ENCODE measurements at places on chromosomes 7 and 10.

DNA sequence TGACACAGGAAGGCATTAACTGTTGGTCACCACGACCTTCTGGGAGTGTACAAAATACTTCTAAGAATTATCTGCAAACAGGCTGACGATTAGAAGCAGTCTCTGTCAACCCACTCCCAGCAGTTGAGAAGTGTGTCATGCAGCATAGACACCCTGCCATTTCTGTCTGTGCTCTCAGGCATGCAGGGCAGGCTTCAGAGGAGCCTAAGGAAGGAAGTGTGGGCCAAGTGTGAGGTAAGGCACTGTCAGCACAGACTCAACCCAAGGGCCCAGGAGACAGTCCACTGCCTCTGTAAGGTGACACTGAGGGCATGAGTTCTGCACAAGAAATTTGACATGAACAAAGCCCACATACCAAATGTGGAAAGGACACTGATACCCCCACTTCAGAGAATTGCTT lies 109.0 kb upstream of the VIPR2 start:
- DNase-seq: no peak

- no peak for DNase-seq
Measured at GRCh38 chr7:94400022-94400421, 5.3 kb downstream of the COL1A2 start.

DNA sequence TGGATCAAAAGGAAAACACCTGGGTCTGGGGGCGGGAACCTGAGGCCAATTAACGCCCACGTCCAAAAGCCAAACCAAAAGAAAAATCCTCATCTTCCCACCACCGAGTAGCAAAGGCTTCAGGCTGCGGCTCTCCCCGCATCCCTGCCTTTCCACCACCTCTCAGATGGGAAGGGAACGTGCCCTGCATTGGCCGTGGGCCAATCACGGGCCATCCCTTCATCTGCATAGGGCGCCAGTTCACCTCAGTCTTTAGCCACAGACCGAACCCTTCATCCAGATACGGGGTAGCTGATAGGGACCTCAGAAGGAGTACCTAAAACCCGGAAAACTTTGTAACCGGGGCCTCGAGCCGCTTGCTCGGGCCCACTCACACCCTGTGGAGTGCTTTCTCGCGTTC lies 626 bp downstream of the PRPF18 start:
- DNase-seq: no peak

- DNase-seq: no peak
Measured at GRCh38 chr10:64374346-64374745, 853.1 kb downstream of the REEP3 start.

- peak; percentile 57 for DNase-seq
Measured at GRCh38 chr10:87054373-87055295, 34.5 kb downstream of the FAM25A start.

DNA sequence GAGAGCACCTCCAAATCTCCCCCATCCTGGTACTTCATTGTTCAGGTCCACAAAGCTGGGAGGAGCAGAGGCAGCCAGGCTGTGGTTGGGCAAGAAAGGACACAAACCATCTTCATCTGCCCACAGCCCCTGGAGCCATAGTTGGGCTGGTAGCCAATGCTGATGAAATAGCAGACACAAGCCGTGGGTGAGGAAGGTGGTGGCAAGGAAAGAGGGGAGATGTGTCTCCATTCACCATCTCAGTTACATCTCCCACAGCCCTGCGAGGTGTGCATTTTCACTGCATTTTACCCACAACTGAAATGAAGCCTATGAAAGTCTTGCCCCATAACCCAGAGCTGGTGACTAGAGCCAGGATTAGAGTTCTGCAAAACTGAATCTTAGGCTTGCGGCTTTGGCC lies 35.0 kb downstream of the PIK3AP1 start:
- no peak for DNase-seq

GRCh38 chr10:106947643-106948042 lies 216.9 kb downstream of the SORCS1 start:
- no peak for DNase-seq

DNA sequence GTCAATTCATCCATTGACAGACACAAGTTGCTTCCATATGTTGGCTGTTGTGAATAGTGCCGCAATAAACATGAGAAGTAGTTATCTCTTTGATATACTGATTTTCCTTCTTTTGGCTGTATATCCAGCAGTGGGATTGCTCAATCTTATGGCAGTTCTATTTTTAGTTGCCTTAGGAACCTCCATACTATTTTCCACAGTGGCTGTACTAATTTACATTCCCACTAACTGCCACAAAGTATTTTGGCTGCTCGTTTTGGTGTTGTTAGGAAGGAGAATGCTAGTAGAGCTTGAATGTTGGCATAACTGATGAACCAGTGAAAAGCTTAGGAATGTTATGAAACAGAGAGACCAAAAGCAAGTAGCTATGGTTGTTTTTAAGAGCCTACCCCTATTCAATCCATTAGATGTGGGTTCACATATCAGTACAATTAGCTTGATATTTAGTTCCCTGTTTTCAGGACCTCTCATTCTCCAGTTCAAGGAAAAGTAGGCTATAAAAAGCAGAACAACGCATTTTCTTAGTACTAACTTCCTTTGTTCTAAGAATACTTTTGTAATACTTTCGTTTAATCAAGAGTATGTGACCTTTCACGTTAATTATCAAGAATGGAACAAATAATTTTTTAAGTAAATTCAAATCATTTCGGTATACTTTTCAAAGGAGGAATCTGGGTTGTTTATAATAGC lies 100.3 kb downstream of the FAS start:
- no peak for DNase-seq

DNA sequence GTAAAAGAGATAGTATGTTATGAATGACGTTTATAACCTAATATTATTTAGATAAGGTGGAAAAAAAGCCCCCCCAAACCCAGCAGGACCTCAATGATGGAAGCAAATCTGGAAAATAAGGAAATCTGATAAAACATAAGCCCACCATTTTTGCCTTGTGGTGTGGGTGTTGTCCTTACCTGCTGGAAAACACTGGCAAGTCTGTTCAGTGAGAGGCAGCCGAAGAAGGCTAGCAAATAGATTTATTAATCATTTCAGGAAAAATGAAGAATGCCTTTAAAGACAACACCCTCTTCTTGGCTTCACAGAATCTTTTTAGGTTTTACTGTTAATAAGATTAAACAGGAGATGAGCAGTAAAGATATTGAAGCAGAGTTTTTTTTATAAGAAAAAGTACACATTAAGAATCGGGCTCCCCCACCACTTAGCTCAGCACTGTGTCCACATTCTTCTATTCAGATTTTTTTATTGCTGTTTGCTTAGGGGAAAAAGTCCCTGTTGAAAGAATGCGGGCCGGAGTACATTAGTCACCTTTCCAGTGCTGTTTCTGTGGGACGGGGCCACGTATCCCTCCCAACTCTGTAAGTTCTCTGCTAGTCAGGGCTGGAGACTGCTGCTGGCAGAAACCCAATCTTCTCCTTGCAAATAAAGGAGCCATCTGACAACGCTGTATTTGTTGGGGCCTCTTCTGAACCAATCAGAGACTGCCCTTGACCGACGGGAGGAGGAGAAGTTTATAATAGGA lies 104.1 kb downstream of the EVX1 start:
- DNase-seq: no peak

- DNase-seq: no peak
Measured at GRCh38 chr10:53052521-53053164, 280.1 kb upstream of the MBL2 start.
